NCI-H1694 treated with DMSO at 0.1 percent for 48 hours (cell line): ENCODE measurements at places on chromosomes 4 and X.

- no peak for DNase-seq
Observed at GRCh38 chrX:114500622-114501021, 83.3 kb upstream of the HTR2C start.

GRCh38 chr4:38024206-38024509, 64.0 kb downstream of the PTTG2 start:
- DNase-seq, result no peak

DNA sequence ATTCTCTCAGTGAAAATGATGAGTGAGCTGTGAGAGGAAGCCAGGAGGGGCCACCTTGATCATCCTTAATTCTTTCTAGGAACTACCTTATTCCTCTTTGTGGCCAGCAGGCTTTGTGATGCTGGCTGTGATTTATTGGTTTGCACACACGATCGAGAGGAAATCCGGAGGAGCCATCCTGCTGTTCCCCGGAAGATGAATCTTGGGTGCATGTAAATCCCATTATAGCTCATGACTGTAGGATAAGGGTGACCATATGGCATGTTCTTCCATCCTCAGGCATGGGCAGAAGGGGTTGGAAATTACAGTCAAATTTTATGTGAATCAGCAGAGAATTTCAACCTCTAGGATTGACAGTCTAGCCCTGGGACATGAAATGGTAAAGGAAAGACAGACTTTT, 254.5 kb downstream of the UNC5C start:
- no peak for DNase-seq

- no peak for DNase-seq
Observed at GRCh38 chr4:2166253-2166652, 75.7 kb downstream of the HAUS3 start.

DNA sequence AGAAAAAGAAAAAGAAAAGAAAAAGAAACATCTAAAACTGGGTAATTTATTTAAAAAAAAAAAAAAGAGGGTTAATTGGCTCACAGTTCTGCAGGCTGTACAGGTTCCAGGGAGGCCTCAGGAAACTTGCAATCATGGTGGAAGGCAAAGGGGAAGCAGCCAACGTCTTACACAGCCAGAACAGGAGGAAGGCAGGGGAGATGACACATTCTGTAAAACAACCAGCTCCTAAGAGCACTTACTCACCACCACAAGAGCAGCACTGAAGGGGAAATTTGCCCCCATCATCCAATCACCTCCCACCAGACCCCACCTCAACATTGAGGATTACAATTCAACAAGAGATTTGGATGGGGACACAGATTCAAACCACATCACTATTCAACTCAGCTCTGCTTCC, 36.8 kb upstream of the TMEM184C start:
- DNase-seq, result no peak

DNA sequence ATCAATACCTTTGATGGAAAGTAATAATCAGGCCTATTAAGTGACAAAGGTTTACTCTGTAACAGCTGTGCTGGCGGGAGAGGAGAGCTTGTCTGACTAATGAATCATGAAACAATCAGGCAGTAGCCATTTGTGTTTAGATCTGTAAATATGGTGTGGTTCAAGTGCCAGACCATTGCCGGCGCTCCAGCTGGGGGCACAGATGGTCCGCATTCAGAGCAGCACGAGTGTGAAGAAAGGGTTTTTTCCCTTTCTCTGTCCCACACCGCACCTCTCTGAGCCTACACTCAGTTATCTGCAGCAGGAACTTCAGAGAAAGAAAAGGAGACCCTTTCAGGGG, 111.3 kb upstream of the PAQR3 start:
- peak; percentile 88 for DNase-seq

DNA sequence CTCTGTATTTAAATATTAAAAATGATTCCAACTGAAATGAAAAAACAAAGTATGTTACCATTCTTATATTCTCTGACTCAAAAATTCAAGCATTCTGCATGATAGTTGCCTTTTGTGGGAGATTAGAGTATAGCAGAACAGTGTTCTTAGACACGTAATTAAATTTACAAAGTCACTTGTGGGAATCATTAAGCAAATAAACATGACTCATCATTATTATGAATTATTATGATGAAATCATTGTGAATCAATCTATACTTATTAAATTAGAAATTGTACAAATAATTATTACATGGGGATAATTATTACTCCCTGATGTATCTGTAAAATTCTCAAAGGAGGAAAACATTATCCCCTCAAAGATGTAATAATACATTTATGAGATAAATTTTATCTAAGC, 358.9 kb upstream of the FSTL5 start:
- DNase-seq, result no peak

- DNase-seq, result no peak
Observed at GRCh38 chrX:37380924-37381323, 31.8 kb downstream of the PRRG1 start.

DNA sequence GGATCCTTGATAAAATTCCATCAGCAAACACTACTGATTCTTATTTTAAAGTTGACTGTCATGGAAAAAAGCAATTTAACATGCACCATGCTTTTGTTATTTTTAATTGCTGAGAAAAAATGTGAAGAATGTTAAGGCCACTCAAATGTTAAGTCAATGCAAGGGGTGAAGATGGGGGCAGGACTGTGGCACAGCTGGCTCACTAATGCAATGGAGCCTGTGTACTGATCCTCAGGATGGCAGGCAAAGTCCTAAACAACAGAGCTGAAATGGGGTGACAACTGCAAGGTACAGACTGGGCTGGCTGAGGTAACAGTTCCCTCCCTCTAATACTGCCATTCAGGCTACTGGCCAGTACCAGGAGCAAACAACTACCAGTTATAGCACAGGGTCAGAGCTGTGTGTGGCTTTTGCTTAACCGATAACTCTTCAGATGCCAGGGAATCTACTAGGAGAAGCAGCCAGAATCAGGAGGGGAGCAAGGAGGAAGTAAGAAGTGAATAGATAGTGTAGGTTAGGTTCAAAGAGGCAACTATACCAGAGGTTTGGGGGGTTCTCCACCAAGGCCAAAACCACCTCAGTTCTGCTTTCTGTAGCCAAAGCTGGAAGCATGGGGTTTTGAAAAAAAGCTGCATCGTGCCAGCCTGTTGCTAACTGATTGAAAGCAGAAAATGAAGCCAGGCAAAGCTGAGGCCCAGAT, 372.6 kb downstream of the OPHN1 start:
- no peak for DNase-seq

- no peak for DNase-seq
Observed at GRCh38 chrX:154829926-154830442, 4.5 kb downstream of the SMIM9 start.

GRCh38 chr4:151659601-151660364, 101.0 kb downstream of the GATB start:
- DNase-seq, result no peak

DNA sequence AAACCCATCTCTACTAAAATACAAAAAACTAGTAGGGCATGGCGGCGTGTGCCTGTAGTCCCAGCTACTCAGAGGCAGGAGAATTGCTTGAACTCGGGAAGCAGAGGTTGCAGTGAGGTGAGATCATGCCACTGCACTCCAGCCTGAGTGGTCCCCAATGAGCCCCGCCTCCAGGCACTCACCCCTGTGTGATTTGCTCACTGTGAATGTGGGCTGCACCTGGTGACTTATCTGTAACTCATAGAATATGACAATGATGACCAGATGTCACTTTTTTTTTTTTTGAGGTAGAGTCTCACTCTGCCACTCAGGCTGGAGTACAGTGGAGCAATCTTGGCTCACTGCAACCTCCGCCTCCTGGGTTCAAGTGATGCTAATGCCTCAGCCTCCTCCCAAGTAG, 49.0 kb upstream of the HOPX start:
- no peak for DNase-seq

DNA sequence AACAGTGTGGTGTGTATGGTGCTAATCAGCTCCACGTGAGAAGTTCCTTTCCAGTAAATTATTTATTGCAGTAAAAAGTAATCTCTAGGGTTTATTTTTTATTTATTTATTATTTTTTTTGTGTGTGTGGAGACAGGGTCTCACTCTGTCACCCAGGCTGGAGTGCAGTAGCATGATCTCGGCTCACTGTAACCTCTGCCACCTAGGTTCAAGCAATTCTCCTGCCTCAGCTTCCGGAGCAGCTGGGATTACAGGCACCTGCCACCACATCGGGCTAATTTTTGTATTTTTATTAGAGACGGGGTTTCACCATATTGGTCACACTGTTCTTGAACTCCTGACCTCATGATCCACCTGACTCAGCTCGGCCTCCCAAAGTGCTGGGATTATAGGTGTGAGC, 606.9 kb downstream of the PCDH7 start:
- no peak for DNase-seq

GRCh38 chr4:105060628-105061027, 86.0 kb upstream of the TET2 start:
- DNase-seq, result no peak

GRCh38 chr4:159105761-159106243, 2.9 kb downstream of the RAPGEF2 start:
- DNase-seq, result no peak

- DNase-seq, result no peak
Observed at GRCh38 chr4:39544580-39545315, 17.5 kb upstream of the UGDH start.

DNA sequence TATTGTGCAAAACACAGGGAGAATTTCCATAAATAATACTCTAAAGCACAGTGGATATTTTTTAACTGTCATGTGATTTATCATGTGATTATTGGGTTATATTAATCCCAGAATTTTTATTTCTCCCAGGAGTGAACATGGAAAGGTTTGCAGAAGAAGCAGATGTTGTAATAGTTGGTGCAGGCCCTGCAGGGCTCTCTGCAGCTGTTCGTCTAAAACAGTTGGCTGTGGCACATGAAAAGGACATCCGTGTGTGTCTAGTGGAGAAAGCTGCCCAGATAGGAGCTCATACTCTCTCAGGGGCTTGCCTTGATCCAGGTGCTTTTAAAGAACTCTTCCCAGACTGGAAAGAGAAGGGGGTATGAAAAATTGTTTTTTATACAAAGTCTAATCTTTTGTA, 10.0 kb downstream of the ETFDH start:
- no peak for DNase-seq

DNA sequence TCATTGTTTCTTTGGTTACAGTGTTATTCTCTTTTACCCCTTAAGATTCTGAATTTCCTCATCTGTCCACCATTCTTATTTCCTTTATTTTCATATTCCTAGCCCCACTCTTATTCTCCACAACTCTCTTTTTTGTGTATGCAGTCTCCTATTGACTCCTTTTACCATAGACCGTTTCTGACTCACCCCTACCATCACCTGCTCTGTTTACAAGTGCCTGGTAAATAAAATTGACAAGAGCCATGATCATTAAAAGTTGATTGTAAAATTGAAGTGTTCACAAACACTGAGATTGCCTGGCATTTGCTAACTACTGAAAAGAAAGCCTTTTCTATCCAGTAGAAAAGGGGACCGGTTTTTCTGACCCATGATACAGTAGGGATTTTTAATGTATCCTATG, 54.4 kb downstream of the MRPL1 start:
- DNase-seq, result no peak
